ENCODE measurements at places on chromosomes 12 and 14.

DNA sequence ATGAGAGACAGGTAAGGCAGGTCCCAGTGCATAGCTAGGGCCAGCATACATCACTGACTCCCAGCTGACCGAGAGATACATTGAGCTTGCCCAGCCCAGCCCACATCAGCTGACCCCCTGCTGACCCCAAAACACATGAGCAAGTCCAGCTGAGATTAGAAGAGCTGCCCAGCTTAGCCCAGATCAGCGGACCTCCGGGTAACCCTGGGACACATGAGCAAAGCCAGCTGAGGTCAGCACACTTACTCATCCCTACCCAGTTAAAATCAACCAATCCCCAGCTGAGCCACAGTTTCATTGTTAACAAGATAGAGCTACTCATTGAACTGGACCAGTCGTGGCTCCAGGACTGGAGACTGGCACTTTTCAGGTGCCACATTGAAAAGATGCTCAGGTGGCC, 21.8 kb upstream of the FBXO34 start:
- DNase-seq: no peak

DNA sequence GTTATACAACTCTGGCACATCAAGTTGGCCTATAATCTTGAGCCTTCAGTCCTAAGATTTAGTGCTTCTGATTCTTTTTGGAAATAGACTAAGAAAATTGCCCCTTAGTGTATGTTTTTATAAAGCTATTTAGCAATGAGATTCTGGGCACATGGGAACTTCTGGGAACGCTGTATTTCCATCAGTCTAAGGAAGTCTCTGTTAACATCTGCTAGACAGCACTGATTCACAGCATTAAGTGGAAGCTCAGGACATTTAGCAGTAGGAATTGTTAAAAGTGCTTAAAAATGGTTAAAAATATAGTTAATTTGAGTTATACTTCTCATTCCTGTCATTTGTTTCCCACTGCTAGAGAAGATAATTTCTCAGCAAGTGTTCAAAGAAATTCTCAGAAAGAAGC, 579.1 kb downstream of the SLC16A7 start:
- DNase-seq: no peak

DNA sequence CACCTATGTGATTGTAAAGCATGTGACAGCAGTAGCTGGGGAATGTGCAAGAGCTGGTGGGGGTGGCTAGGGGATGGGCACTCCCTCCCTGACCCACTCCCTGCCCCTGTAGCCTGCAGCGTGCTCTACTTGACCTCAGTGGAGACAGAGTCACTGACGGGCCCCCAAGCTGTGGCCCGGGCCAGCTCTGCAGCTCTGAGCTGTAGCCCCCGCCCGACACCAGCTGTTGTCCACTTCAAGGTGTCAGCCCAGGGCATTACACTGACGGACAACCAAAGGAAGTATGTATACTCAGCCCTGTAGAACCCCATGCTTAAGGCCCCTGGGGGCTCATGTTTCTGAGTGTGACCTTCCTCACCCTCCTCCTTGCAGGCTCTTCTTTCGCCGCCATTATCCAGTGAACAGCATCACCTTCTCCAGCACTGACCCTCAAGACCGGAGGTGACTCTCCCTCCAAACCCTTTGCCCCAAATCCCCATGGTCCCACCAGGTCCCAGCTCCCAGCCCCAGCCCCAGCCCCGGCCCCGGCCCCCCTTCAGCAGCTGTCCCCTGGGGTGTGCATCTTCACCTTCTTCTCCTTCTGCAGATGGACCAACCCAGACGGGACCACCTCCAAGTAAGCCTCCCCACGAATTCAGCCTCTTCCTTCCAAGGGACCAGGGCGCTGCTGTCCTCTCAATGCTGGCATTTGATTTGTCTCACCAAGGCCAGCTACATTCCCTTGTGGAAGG, 13.3 kb downstream of the TNS2 start:
- DNase-seq: no peak

- DNase-seq: no peak
These were observed 8.4 kb downstream of the HOXC8 start for GRCh38 chr12:54017027-54017788.

- no peak for DNase-seq
These were observed 76.3 kb downstream of the GRIP1 start for GRCh38 chr12:66602483-66603143.

GRCh38 chr14:28651148-28651547, 115.4 kb upstream of the FOXG1 start:
- no peak for DNase-seq

DNA sequence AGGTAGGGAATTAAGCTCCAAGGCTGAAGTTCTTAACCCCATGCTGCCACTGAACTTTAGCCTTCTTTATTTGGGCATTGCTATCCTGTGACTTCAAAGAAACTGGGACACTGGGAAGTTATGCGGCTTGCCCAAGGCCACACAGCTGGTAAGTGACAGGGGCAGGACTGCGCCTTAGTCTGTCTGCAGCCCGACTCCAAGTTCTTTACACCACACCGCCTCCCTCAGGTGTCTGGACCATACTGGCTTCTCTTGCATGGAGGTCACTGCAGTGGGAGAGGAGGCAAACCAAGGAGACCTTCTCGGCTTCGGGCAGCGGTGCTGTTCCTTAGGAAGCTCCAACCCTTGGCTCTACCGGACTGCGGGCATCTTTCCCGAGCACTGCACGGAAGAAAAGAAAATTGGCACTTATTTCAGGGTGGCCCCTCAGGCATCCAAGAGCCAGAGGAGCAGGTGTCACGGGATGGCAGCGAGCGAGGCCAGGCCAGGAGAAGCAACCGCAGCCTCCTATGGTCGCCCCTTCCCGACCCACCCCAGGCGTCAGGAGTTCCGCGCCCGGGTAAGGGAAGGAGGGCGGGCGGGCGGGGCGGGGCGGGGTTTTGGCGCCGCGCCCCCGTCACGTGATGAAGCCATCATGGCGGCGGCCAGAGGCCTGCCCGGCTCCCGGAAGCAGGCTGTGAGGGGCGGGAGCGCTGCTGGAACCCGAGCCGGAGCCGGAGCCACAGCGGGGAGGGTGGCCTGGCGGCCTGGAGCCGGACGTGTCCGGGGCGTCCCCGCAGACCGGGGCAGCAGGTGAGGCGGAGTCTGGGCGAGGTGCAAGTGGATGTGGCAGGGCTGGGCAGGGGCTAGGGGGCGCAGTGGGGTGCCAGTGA, 16.4 kb upstream of the ESPL1 start:
- no peak for DNase-seq

- no peak for DNase-seq
These were observed 45.9 kb upstream of the MSRB3 start for GRCh38 chr12:65232476-65233077.

DNA sequence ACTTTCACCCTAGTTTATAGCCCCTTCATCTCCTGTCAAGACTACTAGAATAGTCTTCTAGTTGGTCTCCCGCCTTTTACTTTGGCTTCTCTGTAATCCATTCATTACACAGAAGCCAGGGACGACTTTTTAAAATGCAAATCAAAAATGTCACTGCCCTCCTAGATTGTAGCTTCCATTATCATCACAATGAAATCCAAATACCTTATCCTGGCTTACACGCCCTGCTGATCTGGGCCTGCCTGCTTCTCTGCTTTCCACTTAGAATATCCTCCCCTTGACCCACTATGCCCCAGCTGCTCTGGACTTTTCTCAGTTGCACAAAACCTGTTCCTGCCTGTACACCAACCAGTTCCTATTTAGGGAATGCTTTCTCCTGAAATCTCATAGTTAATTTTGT, 4.5 kb upstream of the EEA1 start:
- no peak for DNase-seq

DNA sequence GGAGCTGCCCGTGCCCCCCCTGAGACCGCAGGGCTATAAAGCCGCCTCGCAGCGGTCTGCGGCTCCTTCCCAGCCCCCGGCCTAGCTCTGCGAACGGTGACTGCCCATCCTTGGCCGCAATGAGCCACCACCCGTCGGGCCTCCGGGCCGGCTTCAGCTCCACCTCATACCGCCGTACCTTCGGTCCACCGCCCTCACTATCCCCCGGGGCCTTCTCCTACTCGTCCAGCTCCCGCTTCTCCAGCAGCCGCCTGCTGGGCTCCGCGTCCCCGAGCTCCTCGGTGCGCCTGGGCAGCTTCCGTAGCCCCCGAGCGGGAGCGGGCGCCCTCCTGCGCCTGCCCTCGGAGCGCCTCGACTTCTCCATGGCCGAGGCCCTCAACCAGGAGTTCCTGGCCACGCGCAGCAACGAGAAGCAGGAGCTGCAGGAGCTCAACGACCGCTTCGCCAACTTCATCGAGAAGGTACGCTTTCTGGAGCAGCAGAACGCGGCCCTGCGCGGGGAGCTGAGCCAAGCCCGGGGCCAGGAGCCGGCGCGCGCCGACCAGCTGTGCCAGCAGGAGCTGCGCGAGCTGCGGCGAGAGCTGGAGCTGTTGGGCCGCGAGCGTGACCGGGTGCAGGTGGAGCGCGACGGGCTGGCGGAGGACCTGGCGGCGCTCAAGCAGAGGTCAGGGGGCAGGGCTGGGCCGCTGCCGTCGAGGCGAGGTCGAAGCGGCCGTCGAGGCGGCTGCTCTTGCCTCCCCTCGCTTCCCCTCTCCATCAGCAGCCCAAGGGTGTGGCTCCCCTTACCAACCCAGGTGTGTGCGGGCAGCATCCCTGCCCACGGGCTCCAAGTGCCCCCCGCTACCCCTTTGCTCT, at the start of gene PRPH:
Gene PRPH, plus strand, starts transcription at position 66 of the 855 bp plus-strand sequence. Its CDS starts 54 bp downstream, at position 120.
- DNase-seq: no peak

- DNase-seq: no peak
These were observed 53.1 kb downstream of the TSPAN9 start for GRCh38 chr12:3130057-3130830.

GRCh38 chr12:1776170-1776921, 44.0 kb upstream of the LRTM2 start:
- DNase-seq: no peak

- DNase-seq: no peak
These were observed 1.3 kb upstream of the NGB start for GRCh38 chr14:77272261-77272660.

- no peak for DNase-seq
These were observed 66.9 kb upstream of the CLMN start for GRCh38 chr14:95386536-95387095.

DNA sequence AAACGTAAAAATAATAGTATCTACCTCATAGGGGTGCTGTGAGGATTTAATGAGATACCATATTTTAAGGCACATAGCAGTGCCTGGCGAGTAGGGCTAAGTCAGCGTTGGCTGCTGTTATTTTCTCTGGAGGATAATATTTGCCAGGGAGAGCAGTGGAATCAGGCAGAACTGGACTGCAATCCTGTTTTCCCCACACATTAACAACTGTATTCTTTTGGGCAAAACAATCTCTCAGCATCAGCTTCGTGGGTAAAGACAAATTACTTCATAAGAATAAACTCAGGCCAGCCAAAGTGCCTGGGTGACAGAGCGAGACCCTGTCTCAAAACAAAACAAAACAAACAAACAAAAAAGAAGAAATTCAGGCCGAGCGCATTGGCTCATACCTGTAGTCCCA, 29.7 kb upstream of the ATP2A2 start:
- DNase-seq: no peak

GRCh38 chr12:102474438-102475064, 5.8 kb downstream of the IGF1 start:
- no peak for DNase-seq

GRCh38 chr14:61174987-61175386, 106.2 kb downstream of the TMEM30B start:
- no peak for DNase-seq

GRCh38 chr12:119964123-119964522, 24.9 kb upstream of the BICDL1 start:
- DNase-seq: no peak

GRCh38 chr14:67270145-67270753, 29.0 kb downstream of the PALS1 start:
- DNase-seq: no peak

DNA sequence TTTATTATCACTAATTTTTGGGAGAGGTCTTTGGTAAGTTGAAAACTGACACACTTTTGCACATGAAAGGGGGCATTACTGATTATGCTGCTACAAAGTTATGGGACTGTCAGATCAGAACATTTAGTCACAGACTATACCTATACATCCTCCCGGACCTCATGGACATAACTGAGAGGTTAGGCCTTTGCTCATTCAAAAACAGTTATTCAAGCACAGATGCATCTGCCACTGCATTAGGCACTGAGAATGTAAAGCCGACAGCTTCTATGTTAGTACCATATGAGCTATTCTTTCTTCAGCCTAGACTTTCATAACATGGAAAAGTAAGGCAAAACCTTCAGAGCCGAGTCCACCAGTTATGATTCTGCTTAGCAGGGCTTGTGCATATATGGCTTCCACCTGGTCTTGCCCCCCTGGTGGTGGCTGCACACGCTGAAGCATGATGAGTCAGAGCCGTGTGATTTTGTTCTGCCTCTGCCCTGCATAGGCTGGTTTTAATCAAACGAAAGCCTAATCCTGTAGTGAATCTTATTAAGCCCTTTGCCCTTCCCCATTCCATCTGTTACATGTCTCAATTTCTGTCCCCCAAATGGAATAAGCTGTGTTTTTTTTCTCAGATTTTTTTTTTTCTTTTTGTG, 21.8 kb upstream of the RNU6-8 start:
- DNase-seq: no peak

GRCh38 chr14:81450100-81450531, 50.0 kb upstream of the STON2 start:
- DNase-seq: no peak

DNA sequence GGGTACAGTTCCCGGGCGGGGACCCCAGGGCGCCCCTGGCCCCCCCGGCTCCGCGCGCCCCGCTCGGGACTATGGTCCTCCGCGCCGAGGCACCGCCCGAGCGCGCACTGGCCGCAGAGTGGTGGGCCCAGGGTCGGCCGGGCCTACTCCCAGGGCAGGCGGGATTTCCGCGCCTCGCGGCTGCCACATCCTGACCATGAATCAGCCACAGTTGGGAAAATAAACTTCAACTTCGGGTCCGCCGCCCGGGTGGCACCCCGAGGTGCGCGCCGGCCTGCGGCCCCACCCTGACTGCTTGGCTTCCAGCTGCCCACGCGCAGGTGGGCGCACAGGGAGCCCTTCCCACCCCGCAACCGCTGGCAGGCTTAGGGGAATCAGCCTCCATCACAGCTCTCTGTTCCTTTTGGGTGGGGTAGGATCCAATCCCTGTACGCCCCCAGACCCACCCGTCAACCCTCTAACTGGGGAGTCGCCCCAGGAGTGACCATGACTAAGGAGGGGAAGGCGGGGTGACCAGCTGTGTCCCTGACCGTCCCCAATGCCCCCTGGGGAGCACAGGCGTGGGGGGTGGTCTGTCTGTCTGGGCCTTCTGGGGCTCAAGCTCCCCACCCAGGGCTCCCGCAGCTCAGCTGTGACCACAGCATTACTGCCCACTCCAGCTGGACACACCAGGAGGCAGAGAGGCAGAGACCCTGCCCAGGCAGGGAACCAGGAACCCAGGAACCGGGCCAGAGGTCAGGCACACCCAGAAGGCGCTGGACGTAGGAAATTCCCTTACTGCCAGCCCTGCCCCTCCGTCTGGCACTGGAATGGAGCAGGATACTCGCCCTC, 678 bp downstream of the INF2 start:
- DNase-seq: peak; percentile 24

DNA sequence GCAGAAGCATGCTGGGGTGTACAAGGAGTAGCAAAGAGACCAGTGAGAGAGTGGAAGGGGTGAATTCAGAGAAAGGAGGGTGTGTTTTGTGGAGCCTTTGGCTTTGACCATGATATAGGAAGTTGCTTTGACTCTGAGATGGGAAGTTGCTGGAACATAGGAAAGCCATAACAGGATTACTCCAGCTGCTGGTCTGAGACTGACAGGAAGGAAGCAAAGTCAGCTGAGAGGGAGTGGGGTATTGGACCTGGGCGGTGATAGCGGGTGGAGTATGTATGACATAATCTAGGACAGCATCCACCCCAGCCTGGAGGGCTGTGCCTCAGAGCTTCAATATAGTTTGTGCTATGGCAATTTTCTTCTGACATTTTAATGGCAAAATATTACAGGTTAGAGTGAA, 324.4 kb downstream of the PDZRN4 start:
- DNase-seq: no peak

GRCh38 chr14:35252451-35252868, 39.7 kb upstream of the PSMA6 start:
- DNase-seq: no peak

Data from stimulated activated CD4-positive, alpha-beta T cell treated with anti-CD3 and anti-CD28 coated beads, TNF-alpha, amount 100 ng/mL, for 24 hours (primary cell).